ENCODE measurements at places on chromosomes 3 and 15.

DNA sequence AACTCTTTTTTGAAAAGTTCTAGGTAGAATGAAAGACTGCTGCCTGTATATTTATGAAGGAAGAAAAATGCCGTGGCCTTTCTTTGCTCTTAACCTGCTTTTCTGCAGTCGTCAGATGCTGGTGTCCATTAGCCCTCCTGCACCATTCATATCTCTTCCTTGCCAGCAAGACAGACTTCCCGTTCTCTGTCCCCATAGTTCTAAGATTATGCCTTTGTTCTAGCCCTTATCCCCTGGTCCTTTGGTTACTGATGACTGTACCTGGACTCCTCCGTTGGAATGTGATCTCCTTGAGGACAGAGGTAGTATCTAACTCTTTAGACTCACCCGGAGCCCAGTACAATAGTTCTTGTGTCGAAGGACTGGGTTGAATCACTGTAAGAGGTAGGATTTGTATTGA is 16.8 kb downstream of the ABHD17C start:
- no peak for DNase-seq

GRCh38 chr3:180973543-180973942 is 16.0 kb downstream of the DNAJC19 start:
- DNase-seq: no peak

- peak; percentile 81 for DNase-seq
Observed at GRCh38 chr3:11288786-11289637, 16.8 kb downstream of the ATG7 start.

GRCh38 chr15:40776537-40777141 is 6.9 kb downstream of the C15orf62 start:
- DNase-seq: no peak

GRCh38 chr3:21062831-21063294 is 688.1 kb downstream of the ZNF385D start:
- DNase-seq: peak; percentile 79

GRCh38 chr3:107632576-107632975 is 109.8 kb downstream of the BBX start:
- DNase-seq: no peak

- peak; percentile 76 for DNase-seq
Observed at GRCh38 chr15:38263996-38264395, 11.4 kb downstream of the SPRED1 start.

GRCh38 chr15:40908095-40908494 is 13.8 kb downstream of the VPS18 start:
- DNase-seq: no peak

- no peak for DNase-seq
Observed at GRCh38 chr3:13811614-13812013, 68.3 kb downstream of the WNT7A start.

- DNase-seq: no peak
Observed at GRCh38 chr15:89569090-89569745, 6.1 kb upstream of the TICRR start.

DNA sequence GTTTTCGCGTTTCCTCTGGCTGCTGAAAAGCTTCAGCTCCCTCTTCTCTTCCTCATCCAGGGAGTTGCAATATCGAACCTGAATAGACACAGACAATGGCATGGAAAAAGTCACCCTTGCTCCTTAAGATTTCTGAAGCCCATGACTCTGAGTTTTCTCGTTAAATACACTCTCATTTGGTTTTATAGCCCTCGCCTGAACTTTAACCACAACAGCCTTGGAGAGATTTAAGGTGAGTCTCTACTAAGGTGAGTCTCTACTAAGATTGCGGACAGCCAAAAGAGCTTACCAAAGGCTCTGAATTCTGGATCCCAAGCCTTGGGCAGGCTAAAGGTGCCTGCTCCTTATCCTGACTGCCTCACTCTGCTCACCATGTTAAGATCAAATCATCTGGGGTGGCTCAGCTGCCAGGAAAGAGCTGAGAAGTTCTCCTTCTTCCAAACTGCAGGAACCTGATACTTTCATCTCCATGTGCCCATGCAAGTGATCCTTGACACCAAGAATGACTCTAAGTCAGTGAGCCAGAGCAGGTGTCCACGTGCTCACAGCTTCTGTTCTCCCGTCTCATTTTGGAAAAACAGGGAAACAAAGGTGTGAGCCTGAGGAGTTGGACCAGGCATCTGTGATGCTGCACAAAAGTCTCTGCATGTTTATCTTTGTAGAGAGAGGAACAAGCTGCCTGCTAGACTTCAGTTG is 65.1 kb downstream of the PRICKLE2 start:
- no peak for DNase-seq

Data from muscle of back (tissue), 13 donors.